ENCODE measurements at places on chromosomes 2 and 18. TPM values are rescaled to one million over a fixed set of nuclear protein-coding genes. Genes with fewer than 3 reads are reported as not detected.

Gene ZSWIM2
- not detected for total RNA-seq

Gene GREB1
- 7.3 TPM for total RNA-seq

Gene SCN3A
- total RNA-seq: 9.5 TPM

DNA sequence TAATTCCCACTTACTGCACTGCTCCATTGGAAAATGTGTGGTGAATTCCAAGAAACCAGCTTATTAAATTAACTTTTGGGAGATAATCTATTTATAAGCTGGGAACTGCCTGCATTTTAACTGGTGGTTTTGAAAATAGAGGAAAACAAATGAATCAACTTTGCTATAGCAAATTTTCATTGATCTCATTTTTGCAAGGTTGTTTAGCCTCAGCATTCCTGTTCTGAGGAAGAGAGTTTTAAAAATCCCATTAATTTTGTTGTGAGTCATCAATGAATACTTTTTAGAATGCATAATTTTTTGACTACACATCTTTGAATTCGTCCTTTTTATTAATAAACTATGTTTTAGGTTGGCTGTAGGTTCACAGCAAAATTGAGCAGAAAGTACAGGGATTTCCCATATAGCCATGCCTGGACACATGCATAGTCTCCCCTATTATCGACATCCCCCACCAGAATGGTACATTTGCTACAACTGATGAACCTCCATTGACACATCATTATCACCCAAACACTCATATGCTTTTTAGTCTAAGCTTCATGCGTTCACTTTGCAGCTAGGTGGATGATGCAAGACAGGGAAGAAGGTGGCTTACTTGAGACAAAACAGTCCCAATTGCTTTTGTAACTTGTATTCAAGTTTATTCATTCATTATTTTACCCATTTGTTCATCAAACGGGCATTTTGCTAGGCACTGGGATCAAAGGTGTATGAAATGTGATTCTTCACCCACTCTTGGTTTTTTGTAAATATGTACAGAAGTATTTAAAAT is 106.9 kb downstream of the ZNF521 start:
- no peak for DNase-seq

GRCh38 chr2:161177969-161178368 is 17.7 kb downstream of the TANK start:
- DNase-seq: no peak

- DNase-seq: no peak
Measured at GRCh38 chr18:60358516-60358915, 14.1 kb downstream of the MC4R start.

DNA sequence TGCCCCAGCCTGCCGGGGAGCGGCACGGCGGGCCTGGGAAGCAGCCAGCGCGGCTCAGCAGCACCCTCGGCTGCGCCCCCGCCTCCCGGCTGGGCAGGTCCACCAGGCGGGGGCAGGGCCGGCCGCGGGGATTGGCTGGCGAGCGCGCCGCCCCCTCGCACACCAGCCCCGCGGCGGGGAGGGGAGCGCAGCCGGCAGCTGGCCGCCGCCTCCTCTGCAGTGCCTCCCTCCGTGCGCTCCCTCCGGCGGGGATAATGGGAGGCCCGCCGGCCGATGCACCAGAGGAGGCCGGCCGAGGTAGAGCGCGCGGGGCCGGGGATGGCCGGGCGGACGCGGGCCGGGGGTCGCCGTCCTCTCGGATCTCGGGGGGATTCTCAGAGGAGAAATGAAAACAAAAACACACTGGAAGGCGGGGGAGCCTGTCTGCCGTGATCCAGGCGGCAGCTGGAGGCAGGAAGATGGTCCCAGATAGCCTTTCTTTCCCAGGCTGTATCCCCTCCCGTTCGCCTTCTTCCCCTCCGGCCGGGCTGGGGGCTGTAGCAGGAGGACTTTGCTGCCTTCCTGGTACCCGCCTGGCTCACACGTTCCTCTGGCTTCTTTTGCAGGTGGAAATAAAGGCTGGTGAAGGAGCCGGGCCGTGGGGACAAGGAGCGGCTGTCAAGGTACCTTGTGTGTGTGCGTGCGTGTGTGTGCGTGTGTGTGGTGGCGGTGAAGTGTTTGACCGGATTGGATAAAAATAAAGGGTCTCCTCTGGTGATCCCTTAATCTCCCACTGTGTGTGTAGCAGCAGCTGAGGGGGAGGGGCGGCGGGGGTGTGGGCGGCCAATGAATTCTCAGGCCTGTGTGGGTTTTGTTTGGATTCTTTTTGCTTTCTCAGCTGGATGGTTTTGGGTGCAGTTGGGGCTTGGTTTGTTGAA is 18.1 kb downstream of the TET3 start:
- peak; percentile 76 for DNase-seq

DNA sequence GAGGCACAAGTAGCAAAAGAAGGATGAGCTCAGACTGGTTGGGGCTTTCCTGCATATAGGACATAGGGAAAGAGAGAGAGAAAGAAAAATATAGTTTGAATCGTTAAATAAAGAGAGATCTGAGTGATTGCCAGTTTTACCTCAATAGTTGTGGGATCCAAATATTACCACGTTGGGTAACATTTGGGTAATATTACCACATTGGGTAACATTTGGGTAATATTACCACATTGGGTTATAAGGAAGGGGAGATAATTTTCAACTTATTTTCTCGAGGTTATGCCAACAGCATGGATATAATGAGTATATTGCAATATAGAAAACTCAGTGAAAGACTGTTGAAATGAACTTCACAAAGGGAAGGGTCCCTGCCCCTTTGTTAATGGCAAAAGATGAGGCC is 20.7 kb downstream of the SP140 start:
- DNase-seq: no peak

GRCh38 chr2:172896661-172897081 is 161.0 kb downstream of the RAPGEF4 start:
- no peak for DNase-seq

DNA sequence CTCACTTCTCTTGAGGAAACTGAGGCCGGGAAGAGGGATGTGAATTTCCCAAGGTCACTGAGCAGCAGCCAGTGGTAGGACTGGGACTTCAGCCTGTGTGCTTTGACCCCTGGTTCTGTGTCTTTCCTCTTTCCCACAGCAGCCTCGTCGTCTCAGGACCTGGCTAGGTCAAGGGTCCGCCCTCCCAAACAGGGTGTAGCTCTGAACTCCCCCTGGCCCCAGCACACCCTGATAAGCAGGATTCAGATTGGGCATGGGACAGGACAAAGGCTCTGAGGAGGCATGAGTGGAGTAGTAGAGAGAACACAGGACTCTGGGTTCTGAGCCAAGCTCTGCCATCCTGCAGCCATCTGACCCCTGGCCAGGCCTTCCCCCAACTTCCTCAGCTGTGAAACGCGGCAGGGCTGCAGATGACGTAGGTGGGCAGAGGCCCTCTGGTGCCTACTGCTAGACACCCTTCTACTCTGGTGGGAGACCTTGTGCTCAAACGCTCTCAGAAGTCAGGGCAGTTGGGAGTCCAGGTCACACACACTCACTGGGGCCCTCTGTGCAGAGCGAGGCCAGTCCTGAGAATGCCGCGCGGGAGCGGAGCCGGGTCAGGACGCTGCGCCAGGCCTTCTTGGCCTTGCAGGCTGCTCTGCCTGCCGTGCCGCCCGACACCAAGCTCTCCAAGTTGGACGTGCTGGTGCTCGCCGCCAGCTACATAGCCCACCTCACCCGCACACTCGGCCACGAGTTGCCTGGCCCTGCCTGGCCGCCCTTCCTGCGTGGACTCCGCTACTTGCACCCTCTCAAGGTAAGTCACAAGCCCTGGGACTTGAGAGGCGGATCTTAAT is 984 bp downstream of the TCF23 start:
- no peak for DNase-seq

DNA sequence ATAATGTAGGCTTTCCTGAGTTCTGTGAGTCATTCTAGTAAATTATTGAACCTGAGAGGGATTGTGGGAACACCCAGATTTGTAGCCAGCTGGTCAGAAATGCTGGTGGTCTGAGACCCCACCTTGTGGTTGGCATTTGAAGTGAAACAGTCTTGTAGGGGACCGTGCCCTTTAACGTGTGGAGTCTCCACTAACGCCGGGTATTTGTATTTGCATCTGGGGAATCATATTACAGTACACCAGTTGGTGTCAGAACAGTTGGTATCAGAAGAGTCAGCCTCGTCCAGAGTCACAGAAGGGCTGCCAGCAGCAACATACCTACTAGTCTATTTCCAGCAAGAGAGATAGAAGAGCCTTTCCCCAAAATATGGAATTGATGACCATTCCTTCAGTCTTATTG is 38.3 kb upstream of the PTPN4 start:
- DNase-seq: no peak

GRCh38 chr2:72182547-72182946 is 34.9 kb upstream of the CYP26B1 start:
- no peak for DNase-seq

GRCh38 chr2:241666627-241667400 is 19.8 kb downstream of the DTYMK start:
- DNase-seq: no peak

DNA sequence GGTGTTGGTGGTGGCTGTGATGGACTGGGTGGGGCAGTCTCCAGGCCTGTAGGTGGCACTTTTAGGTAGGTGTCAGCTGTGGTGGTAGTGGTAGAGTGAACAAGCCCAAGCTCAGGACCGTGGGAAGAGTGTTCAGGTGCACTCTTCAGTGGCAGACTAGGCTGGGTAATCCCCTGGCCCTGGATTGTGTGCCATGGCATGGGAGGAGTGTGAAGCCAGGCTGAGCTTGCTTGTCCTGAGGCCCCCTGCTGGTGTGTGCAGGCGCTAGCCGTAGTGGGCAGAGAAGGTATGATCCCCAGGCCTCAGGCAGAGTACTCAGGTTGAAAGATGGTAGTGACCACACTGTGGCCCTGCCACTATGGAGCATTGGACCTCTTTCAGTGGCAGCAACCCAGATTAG is 850.3 kb downstream of the DSC3 start:
- DNase-seq: no peak
